Fibroblast of skin of right quadriceps (primary cell): ENCODE measurements at places on chromosomes 7 and 10.

- DNase-seq, result peak; percentile 98
Observed at GRCh38 chr7:134741907-134742635, 37.4 kb upstream of the CALD1 start.

- no peak for DNase-seq
Observed at GRCh38 chr7:102450242-102450641, 14.4 kb downstream of the ALKBH4 start.

DNA sequence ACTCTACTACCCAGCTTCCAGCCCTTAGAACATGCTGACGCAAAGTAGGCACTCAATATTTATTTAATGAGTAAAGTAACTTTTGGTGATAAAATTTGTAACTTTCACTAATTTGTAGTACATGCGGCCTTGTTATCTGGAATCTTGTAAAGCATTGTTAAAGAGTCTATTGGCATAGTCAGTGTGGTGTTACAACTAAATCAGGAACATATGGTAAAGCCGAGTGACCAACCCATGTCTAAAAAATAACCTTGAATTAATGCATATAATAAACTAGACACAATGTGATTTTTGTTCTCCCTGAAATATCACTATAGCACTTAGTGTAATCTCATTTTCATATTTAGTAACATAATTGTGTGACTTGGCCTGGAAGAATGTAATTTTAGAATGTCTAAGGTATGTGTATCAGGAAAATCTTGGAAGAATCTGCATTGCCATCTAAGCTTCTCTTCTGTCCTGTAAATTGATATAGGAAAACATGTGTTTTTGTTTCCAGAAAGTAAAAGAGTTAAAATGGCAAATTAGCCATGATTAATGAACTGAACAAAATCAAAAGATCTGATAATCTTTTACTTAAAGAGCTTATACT is 256.7 kb upstream of the GNAI1 start:
- peak; percentile 10 for DNase-seq

GRCh38 chr10:84175436-84175835 is 1.8 kb downstream of the GPR15LG start:
- no peak for DNase-seq

GRCh38 chr10:43124574-43125273 is 13.5 kb upstream of the CSGALNACT2 start:
- DNase-seq, result no peak

GRCh38 chr7:18693406-18693805 is 197.9 kb downstream of the HDAC9 start:
- DNase-seq, result peak; percentile 86

GRCh38 chr10:130049244-130049643 is 61.4 kb downstream of the C10orf143 start:
- DNase-seq, result no peak

GRCh38 chr10:62597226-62597625 is 207.3 kb upstream of the ADO start:
- DNase-seq, result peak; percentile 92

DNA sequence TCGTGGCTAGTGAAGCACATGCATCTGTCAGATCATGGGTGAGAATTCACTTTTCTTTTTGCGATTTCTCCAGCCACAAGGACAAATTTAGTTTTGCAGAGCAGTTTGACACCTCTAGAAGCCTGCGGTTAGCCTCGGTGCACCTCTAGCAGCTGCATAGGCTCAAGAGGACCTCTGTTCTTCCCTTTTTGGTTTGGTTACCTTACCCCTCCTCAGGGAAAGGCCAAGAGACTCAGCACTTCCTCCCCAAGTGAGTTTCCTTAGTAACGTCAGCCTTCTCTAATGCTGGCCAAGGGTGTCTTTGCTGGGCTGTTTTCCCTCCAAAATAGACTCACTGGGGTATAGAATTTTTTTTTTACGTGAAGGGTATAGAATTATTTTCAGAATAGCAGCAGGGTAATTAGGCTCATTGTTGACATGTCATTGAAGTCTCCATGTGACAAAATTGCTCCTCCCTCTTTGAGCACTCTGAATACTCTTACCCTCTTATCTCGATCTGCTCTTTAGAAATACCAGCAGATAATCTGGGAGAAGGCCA is 97.8 kb downstream of the AUTS2 start:
- DNase-seq, result no peak

DNA sequence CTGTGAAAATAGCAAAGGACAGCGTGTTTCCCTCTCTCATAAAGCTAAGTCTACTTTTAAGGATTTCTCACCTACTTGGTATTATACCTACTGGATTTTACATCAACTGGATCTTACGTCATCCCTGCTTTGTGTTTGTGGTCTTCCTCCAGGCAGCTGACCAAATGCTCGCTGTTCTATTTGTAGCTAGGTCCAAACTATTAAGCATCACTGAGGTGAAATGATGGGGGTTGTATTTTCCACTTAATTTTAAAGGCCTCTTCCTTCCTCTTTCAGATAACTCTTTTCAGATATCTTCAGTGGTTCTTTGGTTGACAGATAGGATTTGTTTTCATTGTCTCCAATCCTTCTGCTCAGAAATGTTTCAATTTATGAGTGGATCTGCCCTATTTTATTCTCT is 169.7 kb downstream of the RNLS start:
- no peak for DNase-seq

- DNase-seq, result peak; percentile 44
Observed at GRCh38 chr7:33770576-33770975, 134.8 kb upstream of the BMPER start.

DNA sequence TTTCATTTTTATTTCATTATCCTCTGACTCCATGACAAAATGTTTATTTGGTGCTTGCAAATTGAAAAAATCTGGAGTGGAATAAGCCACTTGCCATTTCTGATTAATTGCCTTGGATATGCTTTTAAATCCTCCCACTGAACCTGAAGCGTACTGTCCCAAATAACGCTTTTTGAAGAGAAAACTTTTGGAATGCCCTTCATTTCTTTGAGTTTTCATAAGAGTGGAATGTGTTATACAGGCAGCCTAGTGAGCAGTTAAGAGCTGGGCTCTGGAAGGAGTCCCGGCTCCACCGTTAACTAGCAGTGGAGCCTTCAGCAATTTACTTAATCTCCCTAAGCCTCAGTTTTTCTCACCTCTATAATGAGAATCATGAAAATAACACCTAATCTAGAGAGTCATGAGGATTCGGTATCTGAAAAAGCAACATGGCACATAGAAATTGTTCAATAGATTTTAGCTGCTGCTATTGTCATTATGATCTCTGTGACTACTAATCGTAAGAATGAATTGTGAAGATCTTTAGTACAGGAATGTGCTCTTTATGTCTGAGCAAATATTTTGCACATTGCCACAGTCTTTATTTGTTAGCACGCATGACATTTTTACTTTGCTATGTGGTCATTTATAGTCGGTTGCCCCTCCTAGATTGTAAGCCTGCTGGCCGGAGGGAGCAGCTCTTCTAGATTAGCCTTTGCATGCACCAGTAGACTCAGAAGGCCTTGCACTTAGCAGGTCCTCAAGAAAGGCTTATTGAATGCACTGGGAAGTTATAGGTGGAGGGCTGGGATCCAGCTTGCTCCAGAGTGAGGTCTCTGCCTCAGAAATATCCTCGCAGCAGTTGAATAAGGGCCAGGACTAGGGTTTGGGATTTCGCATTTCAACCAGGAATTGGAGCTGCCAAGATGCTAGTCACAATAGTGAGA is 59.4 kb downstream of the PLCE1 start:
- DNase-seq, result peak; percentile 17

GRCh38 chr7:72059925-72060324 is 352.2 kb downstream of the CALN1 start:
- no peak for DNase-seq

DNA sequence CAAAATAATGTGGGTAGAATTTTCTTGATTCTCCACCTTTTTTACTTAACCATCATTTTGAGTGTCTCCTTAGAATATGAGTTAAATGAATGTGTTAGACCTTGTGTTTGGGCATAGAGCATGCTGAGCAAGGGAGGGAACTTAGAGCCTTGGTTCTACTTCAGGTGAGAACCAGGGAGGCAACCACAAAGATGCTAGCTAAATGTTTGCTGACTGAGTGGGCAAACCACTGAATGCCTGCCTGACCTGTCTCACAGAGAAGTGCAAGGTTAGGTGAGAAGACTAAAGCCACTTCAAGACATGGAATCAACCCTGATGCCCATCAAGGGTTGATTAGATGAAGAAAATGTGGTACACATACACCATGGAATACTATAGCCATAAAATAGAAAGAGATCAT is 242.6 kb upstream of the ZNF32 start:
- no peak for DNase-seq

- DNase-seq, result no peak
Observed at GRCh38 chr7:35676211-35676610, 18.7 kb downstream of the HERPUD2 start.

GRCh38 chr10:102367441-102367840 is 28.1 kb upstream of the NFKB2 start:
- DNase-seq, result no peak

DNA sequence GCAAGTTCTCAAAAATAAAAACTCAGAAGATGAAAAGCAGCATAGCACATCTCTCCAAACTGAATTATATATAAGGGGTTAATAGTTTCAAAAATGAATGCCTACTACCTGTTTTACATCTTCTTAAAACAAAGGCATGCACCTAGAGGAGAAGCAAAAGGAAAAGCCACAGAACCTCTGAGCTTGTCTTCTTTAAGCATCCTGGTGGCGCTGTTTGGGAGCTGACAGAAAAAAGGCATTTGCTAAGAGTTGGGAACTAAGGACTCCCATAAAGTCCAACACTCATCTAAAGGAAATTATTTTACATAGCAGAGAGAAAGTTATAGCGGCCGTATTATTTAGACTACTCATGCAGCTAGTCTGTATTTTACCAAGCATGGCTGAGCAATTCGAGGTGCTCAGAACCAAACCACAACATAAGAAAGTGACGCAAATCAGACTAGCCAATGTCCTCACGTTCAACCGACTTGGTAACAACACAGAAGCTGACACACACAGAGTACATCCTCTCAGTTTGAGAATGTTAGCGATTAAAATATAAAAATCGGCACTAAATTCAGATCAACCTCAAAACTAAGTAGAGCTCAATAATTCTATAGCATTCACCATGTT is 38.8 kb downstream of the PTN start:
- no peak for DNase-seq

DNA sequence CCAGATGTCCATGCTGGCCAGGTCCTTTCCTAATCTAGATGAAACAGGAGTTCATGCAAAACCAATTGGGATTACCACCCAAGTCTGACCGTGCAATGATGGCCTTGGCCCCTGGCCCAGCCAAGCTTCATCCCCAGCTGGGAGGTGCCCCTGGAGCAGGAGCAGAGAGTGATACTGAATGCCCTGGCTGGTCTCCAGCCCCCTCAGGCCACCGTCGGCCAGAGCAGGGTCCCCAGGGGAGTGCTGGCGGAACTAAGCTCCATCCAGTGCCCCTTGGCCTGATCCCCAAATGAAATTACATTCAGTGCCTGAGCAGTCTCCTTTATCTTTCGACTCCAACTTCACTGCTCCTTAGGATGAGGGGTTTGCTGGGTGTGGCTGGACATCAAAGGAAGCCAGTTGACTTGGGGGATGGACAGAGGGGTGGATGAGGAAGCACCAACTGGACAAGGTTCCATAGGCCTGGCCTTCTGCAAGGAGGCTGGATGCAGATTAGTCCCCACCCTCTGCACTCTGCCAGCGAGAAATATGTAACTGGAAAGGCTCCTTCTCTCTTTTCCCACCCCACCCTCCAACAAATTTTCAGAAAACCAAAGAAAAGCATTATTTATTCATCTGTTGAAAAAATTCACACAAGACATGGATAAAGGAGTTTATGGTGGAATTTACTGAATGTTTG is 275.5 kb downstream of the PLXNA4 start:
- no peak for DNase-seq

DNA sequence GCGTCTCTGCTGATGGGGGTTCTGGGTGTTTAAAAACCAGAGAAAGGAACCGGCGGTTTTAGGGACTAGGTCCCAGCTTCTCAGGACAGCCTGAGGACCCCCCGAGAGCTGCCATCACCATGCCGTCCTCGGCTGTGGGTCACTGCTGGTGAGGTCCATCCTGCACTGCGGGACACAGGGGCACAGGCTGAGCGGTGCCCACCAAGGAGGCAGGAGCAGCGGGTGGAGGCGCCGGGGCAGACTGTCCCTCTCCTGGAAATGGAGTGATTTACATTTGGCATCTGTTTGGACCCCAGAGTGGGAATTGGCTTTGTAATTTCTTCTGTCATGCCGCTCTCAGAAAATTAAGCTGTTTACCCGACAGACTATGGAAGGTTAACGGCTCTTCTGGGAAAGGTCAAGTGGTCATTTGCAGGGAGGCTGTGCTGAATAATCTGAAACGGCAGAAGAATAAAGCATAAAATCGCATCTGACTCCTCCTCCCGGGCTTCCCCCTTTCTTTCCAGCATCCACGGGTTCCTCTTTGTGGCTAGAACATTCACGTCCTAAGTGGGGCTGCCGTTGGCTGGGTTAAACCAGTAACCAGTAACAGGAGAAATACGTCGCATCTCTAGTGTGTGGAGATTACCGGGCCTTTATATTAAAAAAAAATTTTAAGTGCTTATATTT is 31.7 kb downstream of the LHPP start:
- no peak for DNase-seq

DNA sequence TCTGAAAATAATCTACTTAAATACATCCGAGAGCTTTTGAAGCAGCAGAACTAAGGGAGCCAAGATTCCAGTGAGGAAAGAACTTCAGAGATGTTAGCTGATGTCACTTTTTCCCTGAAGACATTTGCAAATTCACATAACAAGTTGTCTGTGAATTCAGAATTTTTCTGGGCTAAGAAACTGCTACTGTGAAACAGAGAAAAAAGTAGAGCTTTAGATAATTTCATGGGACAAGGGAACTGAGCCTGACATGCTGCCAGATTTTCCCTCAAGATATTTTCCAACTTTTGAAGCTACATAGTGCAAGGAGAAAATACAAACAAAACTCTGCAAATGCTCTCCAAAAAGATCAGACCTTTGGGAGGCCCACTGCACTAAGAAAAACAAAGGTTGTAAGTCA is 484.2 kb downstream of the ANKRD7 start:
- no peak for DNase-seq

DNA sequence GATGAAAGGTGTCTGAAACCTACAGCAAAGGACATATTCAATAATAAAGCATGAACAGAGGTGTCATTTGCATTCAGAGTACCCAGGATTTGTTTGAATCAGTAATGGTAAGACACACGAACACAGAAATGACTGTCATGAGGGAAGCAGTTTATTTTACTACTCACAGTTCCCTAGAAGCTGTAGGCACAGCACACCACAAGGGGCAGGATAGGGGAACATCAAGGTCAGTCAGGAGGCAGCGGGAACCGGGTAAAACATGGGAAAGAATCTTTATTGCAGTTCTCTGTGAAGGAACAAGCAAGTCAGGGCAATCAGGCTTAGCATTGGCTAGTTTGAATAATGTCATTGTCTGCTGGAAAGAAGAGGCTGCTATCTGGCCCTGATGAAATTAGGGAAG is 70.2 kb upstream of the PDSS1 start:
- DNase-seq, result no peak

GRCh38 chr10:48999346-48999745 is 59.7 kb upstream of the LRRC18 start:
- DNase-seq, result no peak

- no peak for DNase-seq
Observed at GRCh38 chr10:118610577-118610976, 15.1 kb upstream of the PRLHR start.

DNA sequence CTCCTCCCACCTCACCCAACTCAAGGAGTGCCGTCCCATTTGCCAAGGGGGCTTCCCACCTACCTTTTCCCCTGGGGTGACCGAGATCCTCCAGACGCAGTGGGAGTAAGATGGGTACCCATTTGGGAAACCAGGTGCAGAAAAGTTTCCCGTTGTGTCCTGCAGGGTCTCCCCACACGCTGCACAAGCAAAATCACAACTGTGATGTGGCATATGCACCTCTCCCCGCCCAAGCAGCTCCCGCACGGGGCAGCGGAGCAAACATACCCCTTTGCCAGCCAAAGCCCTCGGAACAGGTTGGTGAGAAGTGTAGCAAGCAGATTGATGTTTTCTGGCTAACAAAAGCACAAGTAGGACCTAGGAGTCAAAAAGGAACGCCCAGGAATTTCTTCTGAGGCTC is 51.5 kb upstream of the OPALIN start:
- no peak for DNase-seq
